Gastrocnemius medialis (tissue), 4 donors: ENCODE measurements at places on chromosomes 16 and 17.

GRCh38 chr17:31096106-31096436 is 1.3 kb downstream of the NF1 start:
- no peak for DNase-seq

DNA sequence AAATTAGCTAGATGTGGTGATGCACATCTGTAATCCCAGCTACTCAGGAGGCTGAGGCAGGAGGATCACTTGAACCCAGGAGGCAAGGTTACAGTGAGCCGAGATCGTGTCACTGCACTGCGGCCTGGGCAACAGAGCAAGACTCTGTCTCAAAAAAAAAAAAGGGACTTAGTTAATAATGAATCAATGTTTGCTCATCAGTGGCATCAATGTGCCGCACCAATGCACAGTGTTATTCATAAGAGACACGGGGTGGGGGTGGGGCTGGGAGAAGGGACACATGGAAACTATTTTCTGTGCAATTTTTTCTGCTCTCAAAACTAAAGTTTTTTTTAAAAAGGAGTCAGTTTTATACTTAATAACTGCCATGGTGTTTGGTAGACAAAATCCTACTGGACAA is 6.8 kb upstream of the ATP2C2 start:
- no peak for DNase-seq

DNA sequence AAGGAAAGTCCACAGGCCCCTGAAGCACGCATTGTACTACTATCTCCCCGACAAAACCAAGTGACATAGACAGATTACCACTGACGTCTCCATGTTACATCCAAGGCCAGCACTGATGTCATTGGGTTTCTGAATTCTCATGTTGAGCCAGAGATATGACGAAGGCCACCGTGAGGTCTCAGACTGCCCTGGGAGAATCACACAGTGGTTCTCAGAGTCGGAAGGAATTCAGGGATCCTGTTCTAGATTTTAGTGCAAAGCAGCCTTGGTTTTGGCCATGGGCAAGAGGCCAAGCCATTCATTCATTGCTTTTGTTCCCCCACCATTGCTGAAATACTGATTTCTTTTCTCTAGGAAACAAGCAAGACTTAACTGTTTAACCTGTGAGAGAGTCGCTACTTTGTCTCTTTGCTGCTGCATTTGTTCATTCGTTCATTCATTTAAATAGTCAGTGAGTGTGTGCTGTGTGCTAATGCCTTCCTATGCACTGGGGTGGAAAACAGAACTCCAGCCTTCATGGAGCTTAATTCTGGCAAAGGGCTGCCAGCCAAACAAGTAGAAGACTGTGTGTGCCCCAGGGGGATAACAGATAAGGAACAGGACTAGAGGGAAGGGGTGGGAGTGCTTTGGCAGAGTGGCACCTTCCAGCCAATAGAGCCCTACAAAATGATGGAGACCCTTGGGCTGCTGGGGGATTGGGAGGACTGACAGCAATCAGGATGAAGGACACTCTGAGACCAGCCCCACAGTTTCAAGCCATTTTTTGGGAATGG is 222.3 kb downstream of the MSI2 start:
- no peak for DNase-seq

GRCh38 chr16:83574388-83574787 is 233.4 kb upstream of the HSBP1 start:
- no peak for DNase-seq

GRCh38 chr17:72090108-72090507 is 30.7 kb upstream of the SOX9 start:
- no peak for DNase-seq

- DNase-seq: no peak
Observed at GRCh38 chr17:3879591-3880417, 13.0 kb downstream of the CAMKK1 start.

GRCh38 chr17:32426894-32427293 is 17.4 kb upstream of the PSMD11 start:
- DNase-seq: no peak

DNA sequence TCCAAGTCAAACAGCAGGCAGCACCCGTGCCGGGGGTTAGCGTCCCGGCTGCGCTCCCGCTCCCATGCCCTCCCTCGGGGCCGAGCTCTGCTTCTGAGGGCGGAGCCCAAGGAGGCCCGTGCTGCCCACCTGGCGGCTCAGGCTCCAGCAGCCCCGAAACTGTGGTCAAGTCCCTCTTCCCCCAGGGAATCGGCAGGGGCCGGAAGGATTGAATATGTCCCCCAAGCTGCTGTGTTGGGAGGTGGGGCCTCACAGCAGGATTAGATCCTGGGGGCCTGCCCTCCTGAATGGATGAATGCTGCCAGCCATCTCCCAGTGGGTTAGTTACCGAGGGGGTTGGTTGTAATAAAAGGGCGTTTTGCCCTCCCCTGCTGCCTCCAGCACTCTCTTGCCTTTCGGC is 33.9 kb downstream of the MAP2K3 start:
- DNase-seq: no peak

DNA sequence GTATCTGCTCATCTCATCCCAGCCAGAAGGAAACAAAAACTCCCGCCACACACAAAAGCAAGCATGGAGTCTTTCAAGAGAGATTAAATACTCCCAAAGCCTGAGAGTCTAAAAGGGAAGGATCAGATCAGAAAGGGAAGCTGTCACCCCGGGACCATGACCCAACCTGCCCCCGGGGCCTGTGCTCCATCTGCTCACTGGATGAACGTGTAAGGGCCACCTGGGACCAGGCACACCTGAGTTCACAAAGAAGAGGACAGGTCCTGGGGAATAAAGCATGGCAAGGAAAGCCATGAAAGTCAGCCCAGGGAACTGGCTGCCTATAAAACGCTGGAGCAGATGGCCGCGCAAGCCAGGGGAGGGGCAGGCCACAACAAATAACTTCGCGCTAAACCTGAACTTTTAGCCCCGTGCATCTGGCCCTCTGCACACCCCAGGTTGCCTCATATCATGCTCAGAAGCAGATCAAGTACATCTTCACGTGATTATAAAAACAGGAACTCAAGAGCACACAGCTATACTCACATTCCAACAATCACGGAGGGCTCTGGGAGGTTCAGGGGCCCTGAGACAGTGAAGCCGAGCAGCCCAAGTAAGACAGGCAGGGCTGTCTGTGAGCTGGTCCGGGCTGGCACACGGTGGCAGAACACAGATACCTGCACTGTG is 3.4 kb downstream of the TMEM11 start:
- DNase-seq: peak; percentile 34

- no peak for DNase-seq
Observed at GRCh38 chr17:63448655-63449054, 2.5 kb upstream of the CYB561 start.

DNA sequence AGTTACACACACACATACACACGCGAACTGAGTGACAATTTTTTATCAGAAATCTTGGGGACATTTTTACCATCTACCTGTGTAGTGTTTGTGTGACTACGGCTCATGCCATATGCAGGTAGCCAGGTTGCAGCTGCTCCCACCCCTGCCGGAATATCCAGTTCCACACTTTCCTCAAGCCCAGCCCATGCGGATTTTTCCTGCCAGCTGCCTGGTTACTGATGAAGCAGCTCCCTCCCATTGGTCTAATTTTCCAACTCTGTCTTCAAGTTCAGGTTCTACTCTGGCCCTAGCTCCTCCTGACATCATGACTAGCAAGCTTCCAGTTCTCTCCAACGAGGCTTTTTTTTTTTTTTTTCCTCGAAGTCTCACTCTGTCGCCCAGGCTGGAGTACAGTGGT is 4.8 kb downstream of the GSG1L2 start:
- DNase-seq: no peak

DNA sequence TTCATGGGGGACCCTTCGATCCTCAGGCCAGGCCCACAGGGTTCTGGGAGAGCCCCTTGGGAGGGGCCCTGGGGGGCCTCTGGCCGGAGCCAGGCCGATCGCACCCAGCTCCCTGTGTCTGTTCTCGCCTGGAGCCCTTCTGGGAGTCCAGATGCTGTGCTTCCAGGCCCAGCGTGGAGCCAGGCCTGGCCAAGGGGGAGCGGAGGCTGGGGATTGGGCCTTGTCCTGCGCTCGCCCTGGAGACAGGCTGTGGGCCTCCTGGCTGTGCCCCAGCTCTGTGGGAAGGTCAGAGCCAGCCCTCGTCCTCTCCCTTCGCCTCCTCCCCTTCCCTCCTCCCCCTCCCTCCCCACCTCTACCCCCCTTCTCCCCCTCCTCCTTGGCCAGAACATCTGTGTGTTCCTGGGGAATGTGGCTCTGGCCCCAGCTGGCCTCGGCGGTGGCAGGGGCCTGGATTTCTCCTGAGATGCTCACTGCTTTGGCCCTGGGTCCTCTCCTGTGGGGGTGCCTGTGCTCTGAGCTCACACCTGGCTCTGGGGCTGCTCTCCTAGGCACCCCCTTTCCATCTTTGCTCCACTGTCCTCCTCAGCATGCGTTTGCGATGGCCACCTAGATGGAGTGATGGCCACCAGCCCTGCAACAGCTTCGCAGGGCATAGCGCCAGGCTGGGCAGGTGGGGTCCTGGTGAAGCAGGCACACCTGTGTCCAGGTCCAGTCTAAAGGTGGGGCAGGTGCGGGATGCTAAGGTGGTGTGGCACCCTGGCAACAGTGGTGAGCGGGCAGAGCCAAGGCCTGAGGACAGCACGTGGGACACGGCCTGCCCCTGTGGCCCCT is 90.6 kb upstream of the CIBAR2 start:
- peak; percentile 82 for DNase-seq

GRCh38 chr17:61420052-61420451 is 20.4 kb downstream of the TBX2 start:
- no peak for DNase-seq

GRCh38 chr17:77330602-77331081 is 189.9 kb downstream of the SEC14L1 start:
- no peak for DNase-seq

GRCh38 chr17:37708616-37709212 is 36.1 kb downstream of the HNF1B start:
- no peak for DNase-seq

DNA sequence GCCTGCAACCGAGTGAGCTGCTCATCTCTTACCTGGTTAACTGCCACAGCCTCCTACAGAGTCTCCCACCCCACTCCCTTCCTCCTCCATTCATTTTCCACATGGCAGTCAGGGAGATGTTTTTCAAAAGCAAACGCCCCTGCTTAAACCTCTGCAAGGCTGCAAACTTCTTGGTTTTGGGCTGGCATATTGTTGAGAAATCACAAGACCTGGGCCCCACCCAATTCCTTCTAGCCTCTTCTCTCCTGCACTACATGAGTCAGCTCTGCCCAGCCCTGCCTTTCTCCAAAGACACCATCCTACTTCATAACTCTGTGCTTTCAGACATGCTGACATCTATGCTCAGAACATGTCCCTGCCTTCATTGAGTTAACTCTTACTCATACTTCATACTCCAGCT is 136.1 kb downstream of the SPACA3 start:
- no peak for DNase-seq
